ENCODE measurements at places on chromosomes 1 and 21. TPM values are rescaled to one million over a fixed set of nuclear protein-coding genes. Genes with fewer than 3 reads are reported as not detected.

- no peak for DNase-seq
Measured at GRCh38 chr1:15799004-15799867, 8.2 kb downstream of the UQCRHL start.

GRCh38 chr1:63603810-63604209, 10.6 kb downstream of the PGM1 start:
- DNase-seq = no peak

DNA sequence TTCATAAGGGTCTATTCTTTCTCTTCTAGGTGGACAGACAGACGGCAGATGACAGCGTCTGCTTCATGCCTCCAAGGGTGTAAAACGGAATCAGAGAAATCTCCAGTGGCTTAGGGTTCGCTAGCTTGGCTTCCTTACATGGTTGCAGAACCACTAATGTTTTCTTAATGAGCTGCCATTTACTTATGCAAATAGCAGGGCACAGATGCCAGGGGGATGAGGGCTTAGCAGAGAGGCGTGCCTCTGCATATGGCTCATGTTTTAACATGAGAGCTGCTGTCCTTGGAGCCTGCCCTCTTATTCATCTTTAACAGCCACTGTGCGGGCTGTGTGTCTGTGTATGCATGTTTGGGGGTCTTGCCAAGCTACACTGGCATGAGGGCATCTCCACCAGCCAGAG, 119.6 kb downstream of the IER5 start:
- DNase-seq = no peak

DNA sequence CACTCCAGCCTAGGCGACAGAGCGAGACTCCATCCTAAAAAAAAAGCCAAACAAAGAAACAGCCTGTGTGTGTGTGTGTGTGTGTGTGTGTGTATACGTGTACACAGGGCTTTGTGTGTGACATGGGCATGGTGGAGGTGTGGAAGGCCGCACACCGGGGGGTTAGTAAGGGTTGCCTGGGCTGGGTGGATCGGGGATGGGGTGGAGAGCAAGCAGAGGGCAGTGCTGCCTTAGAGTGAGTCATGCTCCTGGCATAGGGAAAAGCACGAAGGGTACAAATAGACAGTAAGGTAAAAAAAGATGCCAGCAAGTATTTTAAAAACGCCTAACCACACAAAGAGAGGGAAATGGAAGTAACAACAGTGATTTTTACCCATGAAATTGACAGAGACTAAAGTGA, 6.2 kb downstream of the PRMT2 start:
- no peak for DNase-seq

DNA sequence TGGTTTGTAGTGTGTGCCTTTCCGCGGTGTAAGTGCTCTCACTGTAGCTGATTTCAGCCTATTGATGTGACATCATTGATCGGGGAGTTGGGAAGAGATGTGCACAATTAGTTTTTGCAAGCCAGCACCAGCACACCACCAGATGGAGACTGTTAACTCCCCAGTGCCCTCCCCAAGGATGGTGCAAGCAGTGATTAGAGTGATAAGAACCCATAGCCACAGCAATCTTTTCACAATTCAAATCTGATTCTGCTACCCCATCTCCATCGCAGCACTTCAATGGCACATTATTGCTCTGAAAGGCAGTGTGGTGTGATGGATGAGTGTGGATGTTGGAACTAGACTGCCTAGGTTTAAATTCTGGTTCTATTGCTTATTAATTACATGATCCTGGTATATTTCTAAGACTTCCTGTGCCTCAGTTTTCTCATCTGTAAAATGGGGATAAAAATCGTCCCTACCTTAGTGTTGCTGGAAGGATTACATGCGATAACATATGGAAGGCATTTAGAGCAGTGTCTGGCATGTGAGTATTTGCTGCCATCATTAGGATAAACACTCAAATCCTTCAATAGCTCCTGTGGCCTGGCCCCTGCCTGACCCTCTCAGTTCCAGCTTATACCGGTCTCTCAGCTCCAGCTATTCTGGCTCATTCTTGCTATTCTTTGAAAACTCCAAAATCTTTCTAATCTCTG, 6.7 kb downstream of the CSF3R start:
- DNase-seq = no peak

GRCh38 chr21:33289199-33289819, 23.1 kb downstream of the IL10RB start:
- no peak for DNase-seq

- DNase-seq = no peak
Measured at GRCh38 chr1:87144316-87144895, 184.3 kb upstream of the LMO4 start.

DNA sequence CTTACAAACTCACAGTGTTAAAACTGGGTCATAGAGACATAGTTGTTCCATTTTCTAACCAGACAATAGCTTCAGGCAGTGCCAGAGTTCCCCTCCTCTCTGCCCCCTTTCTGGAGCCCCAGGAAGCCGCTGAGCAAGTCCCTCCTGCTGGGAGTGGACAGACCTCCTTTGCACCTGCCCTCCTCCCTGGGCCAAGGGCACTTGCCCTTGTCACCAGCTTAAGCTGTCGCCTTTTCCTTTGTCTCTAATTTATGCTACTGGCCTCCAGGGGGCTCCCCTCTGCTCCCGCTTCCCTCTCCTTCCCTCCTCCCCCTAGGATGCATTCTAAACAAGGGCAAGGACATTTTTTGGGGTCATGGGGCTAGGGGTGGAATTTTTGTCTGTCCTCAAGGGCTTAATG, 182.4 kb downstream of the MIS18A start:
- DNase-seq = peak; percentile 63

- DNase-seq = no peak
Measured at GRCh38 chr1:118306851-118307250, 121.8 kb upstream of the SPAG17 start.

DNA sequence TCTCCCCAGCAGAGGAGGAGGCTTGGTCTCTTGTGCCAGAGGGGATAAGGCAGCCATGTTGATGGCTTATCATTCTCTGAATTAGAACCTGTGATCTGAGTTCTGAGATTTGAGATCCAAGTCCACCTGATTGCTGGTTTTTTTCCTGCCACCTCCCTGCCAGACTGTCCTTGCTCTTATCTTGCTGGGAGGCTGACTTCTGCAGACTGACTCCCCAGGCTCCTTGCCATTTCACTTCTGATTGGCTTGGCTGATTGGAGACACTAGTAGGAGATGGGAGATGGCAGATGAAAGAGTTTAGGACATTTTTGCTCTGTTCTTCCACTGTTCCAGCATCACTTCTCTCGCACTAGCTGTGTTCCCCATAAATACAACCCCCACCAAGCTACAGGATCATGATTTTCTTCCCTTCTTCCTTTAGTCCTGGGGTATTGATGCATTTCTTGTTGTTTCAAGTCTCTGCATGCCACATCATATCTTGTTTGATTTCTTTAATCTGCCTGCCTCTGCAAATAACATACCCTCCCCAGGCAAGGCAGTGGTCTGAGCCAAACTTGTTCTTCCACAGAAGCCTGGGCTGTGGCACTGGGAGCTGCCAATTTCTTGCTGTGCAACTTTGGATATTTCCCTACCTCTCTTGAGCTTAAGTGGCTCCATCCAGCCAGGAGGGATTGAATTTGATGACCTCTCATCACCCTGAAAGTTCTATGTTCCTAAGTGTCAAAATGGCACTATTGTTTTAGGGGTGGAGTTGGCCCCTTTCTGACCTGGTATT, 963 bp upstream of the CYP4B1 start:
- DNase-seq = no peak

- no peak for DNase-seq
Measured at GRCh38 chr1:103056423-103056822, 51.9 kb downstream of the COL11A1 start.

DNA sequence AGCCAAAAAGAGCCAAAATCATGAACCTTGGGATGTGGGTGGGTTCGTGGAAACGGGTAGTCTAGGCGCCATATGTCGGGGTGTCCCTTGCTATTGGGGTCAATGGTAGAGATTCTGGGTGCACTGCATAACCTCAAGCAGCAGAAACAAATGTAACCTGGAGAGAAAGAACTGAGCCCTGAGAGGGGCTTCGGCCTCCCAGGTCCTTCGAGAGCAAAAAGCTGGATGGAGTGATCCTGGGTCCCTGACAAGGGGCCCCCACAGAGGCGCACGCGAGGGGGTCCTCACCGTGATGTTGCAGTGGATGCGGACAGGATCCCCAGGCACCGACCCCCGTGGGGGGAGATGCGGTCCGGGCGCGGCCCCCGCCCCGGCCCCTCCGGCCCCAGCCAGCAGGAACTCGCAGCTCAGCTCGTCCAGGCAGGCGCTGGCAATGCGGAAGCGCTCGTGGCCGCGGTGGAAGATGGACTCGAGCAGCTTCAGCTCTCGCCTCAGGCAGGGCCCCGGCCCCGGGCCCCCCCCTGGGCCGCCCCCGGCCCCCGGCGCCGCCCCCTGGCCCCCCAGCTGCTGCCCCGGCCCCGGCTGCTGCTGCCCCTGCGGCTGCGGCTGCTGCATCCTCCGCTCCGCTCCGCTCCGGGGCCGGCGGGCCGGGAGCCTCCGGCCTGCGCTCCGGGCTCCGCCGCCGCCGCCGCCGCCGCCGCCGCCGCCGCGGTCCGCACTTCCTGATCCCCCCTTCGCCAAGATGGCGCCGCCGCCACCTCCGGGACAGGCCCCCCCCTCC, at the start of gene UBE2Q1:
Gene UBE2Q1, minus strand, starts transcription at position 724 of the 781 bp plus-strand sequence. Its CDS starts 109 bp downstream, at position 615.
- DNase-seq = peak; percentile 38

GRCh38 chr1:170313306-170313705, 167.5 kb downstream of the NTMT2 start:
- no peak for DNase-seq

DNA sequence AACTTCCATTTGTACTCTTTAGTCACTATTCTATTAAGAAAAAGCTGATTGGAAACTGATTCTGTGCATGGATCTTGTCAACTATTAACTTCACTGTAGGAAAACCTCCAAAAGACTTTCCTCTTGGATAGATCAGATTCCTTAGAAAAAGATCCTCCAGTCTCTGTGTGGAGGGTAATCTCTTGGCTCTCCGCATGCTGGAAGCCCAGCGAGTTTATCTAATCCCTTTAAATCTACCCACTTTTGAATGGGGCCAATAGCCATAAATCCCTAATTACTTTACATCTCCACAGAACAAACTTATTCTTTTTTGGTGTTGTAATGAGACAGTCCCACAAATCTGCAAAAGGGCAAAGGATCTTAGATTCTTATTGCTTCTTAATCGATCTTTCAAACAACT, 1206.4 kb upstream of the ADGRL4 start:
- DNase-seq = no peak

DNA sequence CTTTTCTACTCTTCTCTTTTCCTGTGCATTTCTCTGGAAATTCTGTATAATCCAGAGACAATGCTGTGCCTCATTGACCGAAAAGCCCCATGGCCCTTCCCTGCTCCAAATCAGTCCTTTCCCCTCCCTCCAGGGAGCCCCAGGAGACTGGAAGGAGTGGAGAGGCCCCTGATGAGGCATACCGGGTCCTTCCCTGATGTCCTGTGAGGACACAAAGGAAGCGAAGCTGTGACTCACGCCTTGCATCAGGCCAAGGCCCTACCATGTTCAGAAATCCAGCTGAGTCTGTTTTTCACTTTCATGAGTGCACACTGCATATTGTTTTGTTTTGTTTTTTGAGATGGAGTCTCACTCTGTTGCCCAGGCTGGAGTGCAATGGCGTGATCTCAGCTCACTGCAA, 38.7 kb upstream of the BECN2 start:
- DNase-seq = no peak

- DNase-seq = no peak
Measured at GRCh38 chr1:216640100-216640499, 83.1 kb downstream of the ESRRG start.

- DNase-seq = peak; percentile 13
Measured at GRCh38 chr1:163155606-163156005, 47.1 kb downstream of the RGS5 start.

DNA sequence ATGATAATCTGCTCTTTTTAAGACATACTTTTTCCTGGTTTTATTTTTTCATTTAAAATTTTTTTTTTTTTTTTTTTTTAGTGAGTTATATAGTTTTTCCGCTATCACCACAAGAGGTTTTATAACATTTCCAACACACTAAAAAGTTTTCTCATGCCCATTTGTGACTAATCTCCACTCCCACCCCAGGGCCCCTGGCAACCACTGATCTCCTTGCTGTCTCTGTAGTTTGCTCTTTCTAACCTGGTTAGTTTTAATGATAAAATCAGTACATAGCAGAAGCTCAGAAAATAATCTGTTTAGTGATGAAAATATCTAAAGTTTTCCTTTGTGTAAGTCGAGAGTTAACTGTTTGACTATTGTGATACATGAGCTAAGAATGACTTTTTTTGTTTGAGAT, 41.8 kb downstream of the IARS2 start:
- DNase-seq = no peak

EDN2 gene
- 0.39 TPM for total RNA-seq

VCAM1 gene
- 0.07 TPM for total RNA-seq

MYOG gene
- not detected for total RNA-seq

KRTAP21-2 gene
- total RNA-seq = not detected

CFAP74 gene
- 0.39 TPM for total RNA-seq

ASPM gene
- total RNA-seq = 40.5 TPM

MYOM3 gene
- 0.13 TPM for total RNA-seq

FCRLB gene
- 0.50 TPM for total RNA-seq

NCSTN gene
- total RNA-seq = 71.9 TPM

FRRS1 gene
- 6.2 TPM for total RNA-seq
